ENCODE measurements at places on chromosomes 1 and 21.

GRCh38 chr21:26437326-26438009 is 135.6 kb downstream of the CYYR1 start:
- DNase-seq = no peak

DNA sequence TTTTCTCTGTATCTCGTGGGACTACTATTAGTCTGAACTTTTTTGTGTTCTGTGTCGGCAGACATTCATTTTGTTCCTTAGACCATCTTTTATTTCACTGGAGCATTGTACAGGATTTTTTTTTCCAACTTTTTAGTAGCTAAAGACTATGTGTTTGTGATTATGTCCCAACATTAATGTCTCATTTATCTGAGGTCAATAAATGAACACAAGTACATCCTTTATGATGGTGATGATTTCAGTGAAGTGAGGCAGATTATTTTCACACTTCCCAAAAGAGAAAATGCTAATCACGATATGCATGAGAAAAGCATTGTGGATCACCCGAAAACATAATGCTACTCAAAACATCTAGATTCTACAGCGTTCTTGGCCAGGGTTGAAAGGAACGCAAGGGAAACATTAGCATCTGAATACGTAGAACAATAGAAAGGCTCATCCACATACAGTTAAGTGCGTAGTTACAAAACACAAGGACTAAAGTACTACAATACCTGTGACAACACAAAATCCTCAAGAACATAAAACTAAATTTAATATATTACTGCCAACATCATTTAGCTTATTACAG is 981.7 kb upstream of the NCAM2 start:
- no peak for DNase-seq

- no peak for DNase-seq
These were observed at the start of gene KCNE2 for GRCh38 chr21:34363733-34364132. Gene KCNE2 (plus strand): TSS chr21:34364006. CDS start chr21:34370479, 6,473 bp downstream.

GRCh38 chr21:39040494-39041110 is 142.6 kb downstream of the PSMG1 start:
- no peak for DNase-seq

DNA sequence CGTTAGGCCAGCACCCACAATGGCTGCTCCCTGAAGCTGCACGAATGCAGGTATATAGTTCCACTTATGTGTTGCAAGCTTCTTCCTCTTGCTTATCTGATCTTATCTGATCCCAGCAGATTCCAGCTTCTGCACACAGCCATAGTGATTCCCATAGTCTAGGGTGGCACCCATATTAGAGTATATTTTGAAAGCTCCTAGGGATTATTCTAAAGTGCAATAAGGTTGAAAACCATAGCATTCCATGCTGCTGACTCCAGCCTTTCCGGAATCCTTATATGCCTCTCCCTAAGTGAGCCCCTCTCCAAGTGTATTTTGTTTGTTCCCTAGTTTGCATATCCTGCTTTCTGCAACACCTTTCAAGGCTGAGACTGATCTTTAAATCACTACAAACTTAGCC is 432.0 kb downstream of the SETD4 start:
- no peak for DNase-seq

DNA sequence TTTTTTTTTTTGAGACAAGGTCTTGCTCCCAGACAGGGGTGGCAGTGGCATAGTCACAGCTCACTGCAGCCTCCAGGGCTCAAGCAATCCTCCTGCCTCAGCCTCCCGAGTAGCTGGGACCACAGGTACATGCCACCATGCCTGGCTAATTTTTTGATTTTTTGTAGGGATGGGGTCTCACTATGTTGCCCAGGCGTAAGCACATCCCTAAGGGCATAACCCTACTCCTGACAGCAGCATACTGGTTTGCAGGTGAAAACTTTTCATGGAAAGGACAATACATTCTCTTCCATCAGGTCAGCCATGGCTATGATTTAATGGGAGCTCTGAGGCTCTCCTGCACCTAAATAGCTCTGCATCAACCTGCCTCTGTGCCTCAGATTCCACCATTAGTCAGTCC is 29.4 kb downstream of the UBIAD1 start:
- no peak for DNase-seq

DNA sequence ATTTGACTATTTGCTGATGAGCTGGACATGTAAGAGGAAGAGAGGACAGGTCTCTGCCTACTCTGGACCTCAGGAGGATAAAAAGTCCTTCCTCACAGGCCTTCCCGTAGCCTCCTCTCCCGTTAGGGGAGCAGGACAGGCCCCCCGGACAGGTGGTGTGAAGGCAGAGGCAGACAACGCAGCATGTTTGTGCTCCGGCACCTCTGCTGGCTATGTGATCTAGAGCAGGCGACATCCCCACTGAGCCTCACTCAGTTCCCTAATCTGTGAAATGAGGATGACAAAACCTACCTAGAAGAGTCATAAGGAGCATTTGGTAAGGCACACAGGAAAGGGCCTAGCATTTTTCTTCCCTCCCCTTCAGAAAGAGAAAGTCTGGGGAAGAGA is 34.8 kb downstream of the KIAA1614 start:
- no peak for DNase-seq

- DNase-seq = no peak
These were observed 188.6 kb upstream of the C1orf174 start for GRCh38 chr1:4088676-4089075.

GRCh38 chr21:44083631-44084291 is 23.4 kb upstream of the PWP2 start:
- peak; percentile 68 for DNase-seq

GRCh38 chr1:110220324-110220723 is 10.2 kb downstream of the KCNC4 start:
- no peak for DNase-seq

DNA sequence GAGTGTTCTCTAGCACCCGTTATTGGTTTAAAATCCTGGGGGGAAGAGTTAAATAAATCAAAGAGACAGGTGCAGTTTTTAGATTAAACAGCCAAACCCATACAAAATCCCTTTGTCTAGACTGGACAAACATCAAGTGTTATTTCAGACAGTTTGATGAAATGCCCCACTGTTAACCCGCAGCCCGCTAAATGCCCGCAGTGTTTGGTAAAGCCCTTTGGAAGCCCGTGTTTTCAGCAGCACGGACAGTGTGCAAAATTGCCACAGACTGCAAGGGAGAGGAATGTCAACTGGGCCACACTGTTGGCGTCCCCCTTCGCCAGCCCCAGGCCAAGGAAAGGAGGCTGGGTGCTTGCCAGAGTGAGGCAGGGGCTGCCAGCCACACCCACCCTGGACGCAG is 26.6 kb downstream of the AJAP1 start:
- no peak for DNase-seq

GRCh38 chr1:71080230-71080738 is 551 bp downstream of the ZRANB2 start:
- DNase-seq = peak; percentile 49

- no peak for DNase-seq
These were observed 8.8 kb downstream of the SYF2 start for GRCh38 chr1:25223471-25223870.

GRCh38 chr1:98516306-98516705 is 145.2 kb upstream of the SNX7 start:
- DNase-seq = no peak

DNA sequence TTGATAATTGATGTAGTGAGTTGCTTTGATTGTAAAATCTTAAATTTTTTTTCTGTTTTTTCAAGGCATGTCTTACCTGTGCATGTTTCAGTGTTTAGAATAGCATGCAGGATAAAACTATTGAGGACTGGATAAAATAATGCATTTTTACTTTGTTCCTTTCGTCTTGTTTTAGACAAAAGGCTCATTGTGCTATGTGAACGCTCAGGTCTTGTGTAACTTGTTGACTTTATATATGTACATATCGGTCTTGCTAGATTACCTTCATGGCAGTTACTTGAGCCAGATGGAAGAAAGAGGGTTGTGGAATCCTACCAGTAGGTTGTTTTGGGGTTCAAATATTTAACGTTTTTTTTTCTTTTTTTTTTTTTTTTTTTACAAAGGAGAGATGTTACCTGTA is 7.0 kb downstream of the NFIA start:
- DNase-seq = peak; percentile 53

Measured in lung (tissue), 17 donors.